Activated CD4-positive, alpha-beta T cell treated with anti-CD3 and anti-CD28 coated beads, Interleukin-2, Interleukin-4, amounts not matched to agents 100 ng/mL and 50 ng/mL, durations not matched to agents 16 hours and 8 hours (primary cell): ENCODE measurements at places on chromosomes 4 and X.

DNA sequence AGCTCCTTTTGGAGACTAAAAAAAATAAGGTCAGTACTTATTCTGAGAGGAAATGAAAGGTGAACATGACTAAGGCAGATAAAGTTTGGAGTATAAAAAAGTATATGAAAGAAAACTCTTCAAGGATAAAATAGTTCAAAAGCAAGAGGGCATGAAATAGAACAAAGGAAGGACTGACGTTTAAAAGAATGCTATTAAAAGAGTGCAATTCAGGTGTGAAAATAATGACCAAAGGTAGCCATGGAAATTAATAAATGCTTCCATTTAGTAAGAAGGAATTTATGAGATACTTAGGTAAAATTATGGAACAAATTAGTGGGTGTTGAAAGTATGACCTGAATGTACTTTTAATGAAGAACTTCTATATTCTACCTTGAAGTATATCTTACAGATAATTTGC, 128.2 kb upstream of the WDFY3 start:
- no peak for DNase-seq

DNA sequence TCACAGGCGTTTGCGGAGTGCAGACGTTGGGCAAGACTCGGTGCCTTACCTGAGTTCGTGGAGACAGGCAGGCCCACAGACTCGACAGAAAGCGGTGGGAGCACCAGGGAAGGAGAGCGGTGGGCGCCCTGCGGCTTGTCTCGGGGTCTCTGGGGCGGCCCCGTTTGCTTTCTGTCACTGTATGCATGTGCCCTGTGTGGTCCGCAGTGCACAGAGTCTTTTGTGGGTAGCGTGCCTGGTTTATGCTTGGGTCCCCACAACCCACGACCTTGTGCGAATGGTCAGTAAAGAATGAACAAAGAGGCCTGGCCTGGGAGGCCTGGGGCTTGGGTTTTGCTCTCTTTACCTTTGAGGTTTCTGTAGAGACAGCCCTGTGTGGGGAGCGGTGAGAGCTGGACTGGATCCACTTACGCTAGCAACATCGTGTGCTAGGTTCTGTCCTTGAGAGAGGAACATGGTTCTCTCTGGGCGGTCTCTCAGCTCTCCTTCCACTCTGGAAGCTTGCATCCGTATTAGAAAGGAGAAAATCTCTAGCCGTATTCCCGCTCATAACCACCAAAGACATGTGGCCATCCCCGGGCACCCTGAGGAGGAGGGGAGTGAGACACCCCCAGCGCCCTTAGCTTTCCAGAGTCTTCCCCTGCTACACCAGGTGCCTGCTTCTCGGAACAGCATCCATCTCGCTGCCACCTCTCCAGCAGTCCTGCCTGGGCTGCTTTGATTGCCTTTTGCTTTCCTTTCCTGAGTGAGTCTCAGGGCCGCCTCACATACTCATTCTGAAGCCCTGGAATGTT, 1.2 kb downstream of the TADA2B start:
- no peak for DNase-seq

DNA sequence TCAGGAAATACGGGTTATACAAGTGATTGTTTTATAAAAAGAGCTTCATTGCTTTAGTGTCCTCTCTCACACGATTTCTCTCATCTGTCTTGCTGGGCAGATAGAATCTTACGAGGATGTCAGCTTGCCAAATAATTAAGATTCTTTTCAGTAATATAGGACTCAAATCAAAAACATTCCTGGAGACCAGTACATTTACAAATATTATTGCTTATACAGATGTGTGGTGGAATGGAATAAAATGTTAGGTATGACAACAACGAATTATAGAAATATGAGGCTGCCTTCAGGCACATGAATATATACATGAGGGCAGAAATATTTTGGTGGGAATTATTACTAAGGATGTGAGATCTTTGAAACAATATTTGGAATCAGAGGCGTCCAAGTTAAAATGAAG, 88.9 kb downstream of the GC start:
- no peak for DNase-seq

- DNase-seq: no peak
Measured at GRCh38 chr4:152965611-152966010, 29.5 kb downstream of the FHDC1 start.

DNA sequence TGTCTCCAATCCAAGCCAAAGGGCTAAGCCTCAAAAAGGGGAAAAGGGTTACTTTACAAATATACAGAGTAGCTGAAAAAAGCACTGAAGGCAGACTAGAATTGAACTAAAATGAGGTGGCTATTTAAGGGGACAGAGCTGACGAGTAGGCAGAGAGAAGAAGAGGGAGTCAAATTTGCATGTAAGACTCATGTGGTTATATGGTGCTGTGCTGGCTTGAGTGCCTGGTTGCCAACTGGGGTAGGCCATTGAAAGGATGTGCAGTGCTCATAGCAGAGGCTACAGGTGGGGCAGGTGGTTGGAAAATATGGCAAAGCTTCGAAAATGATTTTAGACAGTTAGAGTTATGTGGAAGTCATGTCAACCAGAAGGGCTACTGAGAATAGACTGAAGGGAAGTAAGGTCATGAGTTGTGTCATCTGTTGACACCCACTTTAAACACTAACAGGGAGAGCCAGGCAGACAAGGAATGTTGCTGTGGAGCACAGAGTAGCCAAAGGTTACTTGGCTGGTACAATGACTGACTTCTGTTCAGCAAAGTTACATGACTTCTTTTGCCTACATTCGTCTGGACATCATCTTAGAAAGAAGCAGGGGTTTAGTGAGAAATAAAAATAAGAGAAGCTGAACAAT, 1210.4 kb downstream of the ADGRL3 start:
- DNase-seq: no peak

- no peak for DNase-seq
Measured at GRCh38 chrX:118521435-118521834, 25.8 kb downstream of the DOCK11 start.

DNA sequence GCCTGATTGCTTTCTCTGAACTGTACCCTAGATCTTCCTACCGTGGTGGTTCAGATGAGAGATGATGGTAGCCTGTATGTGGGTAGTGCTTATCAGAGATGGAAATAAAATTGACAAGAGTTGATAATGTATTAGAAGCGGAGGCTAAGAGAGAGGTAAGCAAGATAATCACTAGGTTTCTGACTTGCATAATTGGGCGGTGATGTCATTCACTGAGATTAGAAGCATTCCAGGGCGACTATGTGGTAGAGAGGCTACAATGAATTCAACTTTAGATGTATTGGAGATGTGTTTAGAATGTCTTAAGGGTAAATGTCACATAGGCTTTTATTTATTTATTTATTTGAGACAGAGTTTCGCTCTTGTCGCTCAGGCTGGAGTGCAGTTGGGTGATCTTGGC, 415 bp upstream of the TENM3 start:
- DNase-seq: no peak

GRCh38 chrX:25108481-25108880, 92.7 kb upstream of the ARX start:
- DNase-seq: no peak

DNA sequence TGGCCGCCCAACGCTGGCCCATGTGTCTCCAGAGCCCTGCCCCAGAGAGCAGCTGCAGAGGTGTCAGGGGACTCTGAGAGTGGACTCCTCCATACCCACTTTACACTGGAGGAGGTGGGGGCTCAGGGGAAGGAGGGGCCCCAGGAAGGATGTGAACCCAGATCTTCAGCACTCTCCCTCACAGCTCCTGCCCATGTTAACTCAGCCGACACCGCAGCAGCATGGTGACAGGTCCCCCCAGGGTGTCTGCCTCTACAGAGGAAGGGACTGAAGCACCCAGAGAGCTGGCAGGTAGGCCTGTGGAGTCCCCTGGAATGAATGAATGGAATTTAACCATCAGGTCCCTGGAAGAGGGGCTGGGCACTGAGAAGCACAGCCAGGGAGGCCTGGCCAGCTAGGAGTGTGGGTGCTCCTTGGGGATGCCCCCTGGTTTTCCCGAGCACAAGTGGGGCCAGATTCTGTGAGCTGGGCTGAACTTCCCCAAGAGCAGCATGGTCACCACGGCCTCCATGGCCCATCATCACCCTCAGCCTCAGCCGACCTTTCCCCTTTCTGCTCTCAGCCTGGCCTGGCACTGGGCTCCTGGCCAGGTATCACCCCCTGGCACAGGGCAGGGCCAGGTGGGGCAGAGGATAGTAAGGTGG, 21.9 kb downstream of the SH3BP2 start:
- no peak for DNase-seq

DNA sequence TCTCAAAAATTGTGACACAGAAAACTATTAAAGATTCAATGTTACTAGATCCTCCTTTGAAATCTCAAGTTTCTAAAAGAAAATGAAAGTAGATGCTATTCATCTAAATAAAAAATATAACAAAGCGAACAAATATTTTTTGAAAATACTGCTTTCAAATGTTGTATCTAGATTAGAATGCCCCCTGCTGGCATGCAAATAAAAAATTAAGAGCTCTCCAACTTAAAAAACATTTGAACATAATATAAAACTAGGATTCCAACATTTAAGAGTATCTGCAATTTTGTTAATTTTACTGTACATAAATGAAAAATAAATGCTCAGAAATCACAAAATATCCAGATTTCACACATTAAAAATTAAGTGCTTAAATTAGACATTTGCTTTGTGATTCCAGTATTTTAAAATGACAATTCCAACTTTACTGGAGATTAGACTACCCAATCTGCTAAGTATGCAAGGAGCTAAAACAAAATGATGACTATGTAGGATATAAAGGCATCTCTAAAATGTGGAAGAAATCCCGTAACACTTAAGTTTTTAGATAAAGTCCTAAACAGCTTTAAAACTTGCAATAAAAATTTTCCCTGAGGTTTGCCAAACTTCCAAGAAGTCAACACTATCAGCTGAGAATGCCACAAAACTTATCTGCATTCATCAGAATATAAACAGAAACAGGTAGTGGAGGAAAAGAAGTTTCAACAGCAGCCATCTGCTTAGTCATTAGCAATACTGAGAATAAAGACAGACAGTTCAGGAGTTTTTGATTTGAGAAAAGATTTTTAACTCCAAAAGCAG, 32.7 kb downstream of the DHX15 start:
- peak; percentile 14 for DNase-seq

DNA sequence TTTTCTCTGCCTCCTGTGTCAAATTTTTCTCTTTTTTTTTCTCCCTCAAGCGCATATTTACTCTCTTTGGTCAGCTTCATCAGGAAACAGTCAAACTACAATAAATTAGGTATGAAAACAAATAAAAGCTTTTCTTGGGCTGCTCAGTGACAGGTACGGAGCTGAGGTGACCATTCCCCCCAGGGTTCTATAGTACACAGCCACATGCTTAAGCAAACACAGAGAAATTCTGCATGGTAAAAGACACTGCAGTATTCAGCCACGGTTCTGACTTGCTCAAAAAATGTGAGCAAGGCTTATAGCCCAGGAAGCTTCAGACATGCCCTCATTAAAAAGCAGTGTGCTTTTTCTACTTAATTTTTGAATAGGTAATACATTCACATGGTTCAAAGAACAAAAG, 138.5 kb downstream of the GRIA3 start:
- DNase-seq: no peak

- no peak for DNase-seq
Measured at GRCh38 chrX:40205471-40205870, 107.7 kb upstream of the BCOR start.

DNA sequence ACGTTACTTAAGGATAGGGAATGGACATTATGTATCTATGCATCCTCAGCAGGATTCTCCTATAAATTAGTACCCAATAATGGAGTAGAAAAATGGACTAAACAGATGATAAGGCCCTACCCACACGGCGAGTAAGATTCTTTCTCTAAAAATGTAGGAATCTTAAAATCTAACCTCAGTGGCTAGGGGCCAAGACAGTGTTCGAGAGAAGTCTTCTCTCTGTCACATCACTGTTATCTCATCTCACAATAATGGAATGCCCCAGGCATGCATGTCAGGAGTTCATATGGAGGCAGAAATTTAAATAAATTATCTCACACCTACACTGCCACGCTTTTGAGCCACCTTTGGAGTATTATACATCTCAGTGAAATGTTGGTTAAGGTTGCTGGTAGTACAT, 132.9 kb downstream of the LDB2 start:
- DNase-seq: no peak

DNA sequence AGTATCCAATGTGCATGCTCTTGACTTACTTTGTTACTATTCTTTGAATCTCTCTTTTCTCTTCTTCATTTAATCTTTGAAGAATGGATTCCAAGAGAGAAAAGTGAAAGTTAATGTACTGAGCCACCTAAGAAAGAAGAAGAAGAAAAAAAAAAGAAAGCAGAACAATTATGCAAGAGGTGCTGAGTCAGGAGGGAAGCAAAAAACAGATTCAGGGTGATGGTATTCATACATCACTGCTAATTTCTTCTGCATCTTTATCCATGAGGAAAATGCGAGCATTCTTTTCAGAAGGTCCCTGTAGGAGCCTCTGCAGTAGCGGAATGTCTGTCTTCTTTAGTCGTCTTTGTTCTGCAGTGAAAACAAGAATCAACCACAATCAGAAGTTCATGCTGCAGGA, 43.9 kb downstream of the RASSF6 start:
- DNase-seq: no peak

DNA sequence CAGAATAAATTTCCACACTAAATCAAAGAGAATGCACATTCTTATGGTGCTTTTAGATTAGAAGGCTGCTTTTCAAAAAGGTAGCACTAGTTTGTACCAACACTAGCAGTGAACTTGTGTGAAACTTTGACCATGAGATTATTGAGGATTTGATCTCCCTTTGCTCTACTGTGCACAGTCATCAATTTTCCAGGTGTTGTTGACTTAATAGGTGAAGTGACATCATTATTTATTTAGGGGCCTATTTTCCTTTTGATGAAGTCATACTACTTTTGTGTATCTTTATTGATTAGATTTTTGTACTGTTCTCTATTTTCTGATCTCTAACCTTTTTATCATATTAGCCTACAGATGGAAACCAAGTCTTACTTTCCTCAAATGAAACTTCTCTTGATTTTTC, 507.9 kb upstream of the LCORL start:
- no peak for DNase-seq

GRCh38 chr4:100982345-100982744, 365.0 kb downstream of the PPP3CA start:
- DNase-seq: no peak

GRCh38 chr4:88320780-88321373, 36.5 kb upstream of the PPM1K start:
- DNase-seq: peak; percentile 44

- DNase-seq: peak; percentile 37
Measured at GRCh38 chr4:54276641-54277430, 47.7 kb downstream of the PDGFRA start.

DNA sequence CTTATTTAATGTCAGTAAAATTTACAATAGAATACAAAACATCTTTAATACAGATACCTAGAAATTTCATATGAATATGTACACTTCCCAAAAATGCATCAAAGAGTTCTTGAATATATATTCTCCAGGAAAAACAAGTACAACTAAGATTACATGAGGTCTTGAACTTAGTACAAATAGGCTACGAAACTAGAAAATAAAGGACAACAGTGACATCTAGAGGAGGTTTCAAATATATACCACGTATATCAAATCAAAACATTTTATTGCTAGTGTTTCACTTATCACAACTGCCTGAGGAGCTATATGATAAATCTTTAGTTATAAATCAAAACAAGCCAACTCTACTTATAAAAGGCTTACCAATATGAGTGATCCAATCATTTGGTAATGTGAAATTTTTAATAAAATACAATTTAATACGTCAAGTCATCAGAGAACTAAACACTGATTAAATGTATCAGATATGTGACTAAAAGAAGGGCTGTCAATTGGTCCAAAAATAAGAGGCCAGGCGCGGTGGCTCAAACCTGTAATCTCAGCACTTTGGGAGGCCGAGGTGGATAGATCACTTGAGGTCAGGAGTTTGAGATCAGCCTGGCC, 36.6 kb downstream of the ANAPC10 start:
- DNase-seq: peak; percentile 47
